Endodermal cell (in vitro differentiated cells): ENCODE measurements at places on chromosomes 1 and 21.

DNA sequence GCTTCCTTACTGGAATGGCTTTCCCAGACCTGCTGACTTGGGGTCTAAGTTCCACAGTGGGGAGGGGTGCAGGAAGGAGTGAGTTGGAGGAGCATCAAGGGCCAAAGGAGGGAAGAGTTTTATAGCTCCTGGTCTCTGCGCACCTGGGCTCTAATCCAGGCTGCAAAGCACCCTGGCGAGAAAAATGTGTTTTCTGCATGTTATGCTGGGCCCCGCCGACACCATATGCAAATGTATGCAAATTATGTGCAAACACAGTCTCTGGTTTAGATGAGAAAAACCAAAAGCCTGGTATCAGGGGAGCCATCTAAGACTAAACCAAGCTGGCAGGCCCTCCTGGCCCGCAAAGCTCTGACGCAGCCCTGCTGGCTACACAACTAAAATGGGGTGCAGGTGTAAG, 95.0 kb downstream of the VWA5B1 start:
- peak; percentile 65 for DNase-seq

- peak; percentile 90 for DNase-seq
These were observed 534 bp downstream of the SLC6A9 start for GRCh38 chr1:44030605-44031251.

DNA sequence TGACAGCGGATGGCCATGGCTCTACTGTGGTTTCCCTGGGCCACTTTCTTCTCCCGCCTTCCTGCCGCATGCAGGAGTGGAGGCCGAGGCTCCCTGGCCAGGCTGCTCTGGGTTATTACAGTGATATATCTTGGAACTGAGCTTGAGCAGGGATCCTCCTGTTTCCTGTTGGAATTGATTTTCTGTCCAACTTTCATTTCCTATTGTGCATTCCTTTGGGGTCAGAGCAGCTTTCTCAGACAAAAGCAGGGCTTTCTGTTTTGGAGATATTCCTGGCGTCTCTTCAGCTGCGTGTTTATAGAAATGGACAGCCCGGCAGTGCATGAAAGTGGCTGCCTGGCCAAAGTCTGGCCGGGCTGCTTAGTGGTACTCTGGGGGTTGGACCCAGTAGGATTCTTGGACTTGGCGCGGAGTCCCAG, 146.4 kb downstream of the KIF26B start:
- no peak for DNase-seq

DNA sequence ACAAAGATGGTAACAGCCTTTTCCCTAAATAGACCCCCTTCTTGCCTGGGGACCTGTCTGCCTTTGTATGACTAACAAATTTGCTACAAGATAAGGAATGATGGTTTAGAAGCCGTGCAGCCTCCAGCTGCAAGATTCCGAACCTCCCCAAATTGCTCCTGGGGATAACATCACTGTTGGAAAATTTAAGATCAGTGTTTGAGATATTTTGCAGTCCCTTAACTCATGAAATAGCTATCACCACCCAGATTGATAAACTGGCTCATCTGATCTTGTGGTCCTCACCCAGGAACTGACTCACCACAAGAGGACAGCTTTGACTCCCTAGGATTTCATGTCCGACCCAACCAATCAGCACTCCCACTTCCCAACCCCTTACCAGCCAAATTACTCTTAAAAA, 254.7 kb downstream of the USH2A start:
- no peak for DNase-seq

DNA sequence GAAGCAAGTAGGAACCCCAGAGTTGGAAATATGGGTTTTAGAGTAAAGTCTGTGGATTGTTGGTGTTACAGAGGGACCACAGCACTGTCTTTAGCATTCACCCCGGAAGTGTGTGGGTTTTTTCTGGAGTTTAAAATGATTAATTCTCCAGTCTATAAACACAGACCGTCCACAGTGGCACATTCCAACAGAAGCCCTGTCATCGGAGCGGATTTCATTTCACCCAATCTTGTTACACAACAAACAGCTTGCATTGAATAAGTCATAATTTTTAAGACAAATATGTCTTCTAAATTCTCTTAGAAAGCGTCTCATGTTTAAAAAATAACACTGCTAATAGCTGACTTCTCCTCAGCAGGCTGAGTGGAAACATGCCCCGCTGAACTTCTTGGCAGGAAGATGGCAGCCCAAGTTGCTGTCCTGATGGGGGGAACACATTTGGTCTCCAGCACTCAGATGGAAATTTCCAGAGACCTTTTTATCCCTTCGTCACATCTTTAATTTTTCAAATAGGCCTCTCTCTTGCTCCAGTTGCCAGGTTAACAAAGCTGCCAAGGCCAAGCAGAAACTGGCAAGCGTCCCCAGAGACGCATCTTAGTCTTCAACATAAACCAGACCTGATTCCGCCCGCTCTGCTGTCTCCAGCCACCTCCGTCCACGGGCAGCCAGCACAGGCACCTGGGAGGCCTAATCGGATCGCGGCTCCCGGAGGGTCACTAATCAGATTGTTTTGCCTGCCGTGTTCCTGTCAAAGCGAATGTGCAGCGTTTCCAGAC, 28.8 kb upstream of the SLC19A1 start:
- DNase-seq, result no peak

GRCh38 chr1:149885339-149886120, 13.8 kb upstream of the BOLA1 start:
- DNase-seq, result peak; percentile 88

GRCh38 chr1:62826901-62827300, 43.0 kb downstream of the ATG4C start:
- DNase-seq, result no peak

GRCh38 chr1:210236840-210237409, 4.3 kb downstream of the SERTAD4 start:
- peak; percentile 62 for DNase-seq

DNA sequence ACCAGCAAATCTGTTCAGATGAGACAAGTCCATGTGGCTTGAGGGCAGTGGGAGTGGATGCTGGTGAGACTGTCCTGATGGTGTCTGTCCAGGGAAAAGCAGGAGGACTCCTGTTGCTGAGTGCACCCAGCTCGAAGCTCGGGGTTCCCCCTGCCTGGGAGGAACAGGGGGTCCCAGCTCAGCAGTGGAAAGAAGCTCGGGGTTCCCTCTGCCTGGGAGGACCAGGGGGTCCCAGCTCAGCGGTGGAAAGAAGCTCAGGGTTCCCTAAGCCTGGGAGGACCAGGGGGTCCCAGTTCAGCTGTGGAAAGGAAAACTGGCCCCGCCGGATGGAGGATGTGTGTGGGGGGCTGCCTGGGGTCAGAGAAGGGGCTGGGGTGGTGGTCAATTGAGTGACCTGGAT, 39.1 kb downstream of the CRYAA start:
- peak; percentile 29 for DNase-seq

DNA sequence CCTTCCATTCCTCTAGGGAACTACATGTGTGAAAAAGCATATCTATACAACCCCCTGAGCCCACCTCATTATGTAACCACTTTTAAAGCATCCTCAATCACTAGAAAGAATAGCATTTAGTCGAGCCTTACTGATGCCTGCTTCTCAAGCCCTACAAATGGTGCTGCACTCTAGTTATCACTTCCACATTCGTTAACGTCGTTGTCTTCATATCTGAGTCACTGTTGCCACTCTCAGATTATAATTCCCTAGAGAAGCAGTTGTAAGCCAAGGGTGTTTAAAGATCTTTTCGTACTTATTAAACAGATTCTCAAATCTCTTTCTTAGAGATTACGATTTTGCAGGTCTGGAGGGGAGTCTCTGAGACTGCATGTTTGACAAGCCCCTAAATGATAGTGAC, 16.5 kb downstream of the ATP1B1 start:
- no peak for DNase-seq

- DNase-seq, result no peak
These were observed 34.5 kb upstream of the GPR37L1 start for GRCh38 chr1:202088206-202088605.

DNA sequence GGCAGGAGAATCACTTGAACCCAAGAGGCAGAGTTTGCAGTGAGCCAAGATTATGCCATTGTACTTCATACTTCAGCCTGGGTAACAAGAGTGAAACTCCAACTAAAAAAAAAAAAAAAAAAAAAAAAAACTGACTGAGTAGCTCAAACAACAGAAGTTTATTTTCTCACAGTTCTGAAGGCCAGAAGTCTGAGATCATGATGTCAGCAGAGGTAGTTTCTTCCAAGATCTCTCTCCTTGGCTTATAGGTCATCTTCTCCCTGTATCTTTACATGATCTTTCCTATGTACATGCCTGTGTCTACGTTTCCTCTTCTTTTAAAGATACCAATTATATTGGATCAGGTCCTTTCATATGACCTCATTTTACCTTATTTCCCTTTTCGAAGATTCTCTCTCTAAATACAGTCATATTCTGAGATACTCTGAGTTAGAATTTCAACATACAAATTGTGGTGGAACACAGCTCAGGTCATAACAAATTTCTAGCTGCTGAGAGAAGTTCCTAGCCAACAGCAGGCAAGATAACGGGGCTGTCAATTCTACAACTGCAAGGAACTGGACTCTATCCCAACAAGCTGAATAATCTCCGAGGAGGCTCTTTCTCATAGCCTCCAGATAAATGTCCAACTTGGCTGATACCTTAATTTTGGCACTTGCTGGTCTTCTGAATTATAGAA, 187.7 kb upstream of the ADAMTS5 start:
- no peak for DNase-seq

GRCh38 chr1:184389446-184389845, 2.6 kb downstream of the C1orf21 start:
- no peak for DNase-seq

- DNase-seq, result no peak
These were observed 83.0 kb upstream of the ATF3 start for GRCh38 chr1:212525479-212526110.

DNA sequence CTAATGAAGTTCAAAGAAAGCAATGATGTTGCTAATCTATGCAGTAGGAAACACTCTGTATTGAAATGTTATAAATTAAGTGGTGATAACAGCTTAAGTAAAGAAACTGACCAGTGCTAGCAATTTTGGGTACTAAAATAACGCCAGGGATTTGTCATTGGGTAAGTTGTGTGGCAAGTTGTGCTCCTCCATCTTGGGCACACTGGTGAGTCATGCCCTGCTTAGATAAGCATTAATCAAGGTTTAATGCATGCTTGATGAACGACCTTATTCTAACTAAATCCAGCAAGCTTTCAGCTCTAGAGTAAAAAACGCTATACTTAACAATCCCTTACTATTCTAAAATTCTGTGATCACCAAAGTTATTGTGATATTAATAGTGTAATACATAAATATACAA, 25.2 kb downstream of the VAMP4 start:
- no peak for DNase-seq

- no peak for DNase-seq
These were observed 7.6 kb upstream of the RXRG start for GRCh38 chr1:165452336-165453130.

GRCh38 chr1:209010475-209011230, 572.9 kb upstream of the CAMK1G start:
- DNase-seq, result no peak

DNA sequence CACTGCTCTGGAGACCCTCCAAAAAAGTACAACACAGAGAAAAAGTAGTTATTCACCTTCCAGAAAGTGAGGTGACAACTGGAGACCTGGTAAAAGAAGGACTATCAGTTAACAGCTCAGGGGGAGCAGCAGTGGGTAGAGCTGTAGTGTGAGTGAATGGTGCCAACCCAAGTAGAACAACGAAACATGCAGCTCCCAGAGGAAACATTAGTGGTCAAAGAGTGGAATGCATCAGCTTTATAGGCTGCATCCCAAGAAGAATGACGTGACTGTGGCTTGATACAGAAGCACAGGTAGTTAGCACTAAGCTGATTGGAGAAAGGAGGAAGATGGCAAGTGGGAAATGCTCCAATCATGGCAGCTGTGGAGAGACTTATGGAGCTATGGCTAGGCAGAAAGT, 275.7 kb upstream of the CAMK1G start:
- DNase-seq, result no peak

GRCh38 chr1:200962631-200963030, 60.9 kb downstream of the KIF21B start:
- peak; percentile 22 for DNase-seq

DNA sequence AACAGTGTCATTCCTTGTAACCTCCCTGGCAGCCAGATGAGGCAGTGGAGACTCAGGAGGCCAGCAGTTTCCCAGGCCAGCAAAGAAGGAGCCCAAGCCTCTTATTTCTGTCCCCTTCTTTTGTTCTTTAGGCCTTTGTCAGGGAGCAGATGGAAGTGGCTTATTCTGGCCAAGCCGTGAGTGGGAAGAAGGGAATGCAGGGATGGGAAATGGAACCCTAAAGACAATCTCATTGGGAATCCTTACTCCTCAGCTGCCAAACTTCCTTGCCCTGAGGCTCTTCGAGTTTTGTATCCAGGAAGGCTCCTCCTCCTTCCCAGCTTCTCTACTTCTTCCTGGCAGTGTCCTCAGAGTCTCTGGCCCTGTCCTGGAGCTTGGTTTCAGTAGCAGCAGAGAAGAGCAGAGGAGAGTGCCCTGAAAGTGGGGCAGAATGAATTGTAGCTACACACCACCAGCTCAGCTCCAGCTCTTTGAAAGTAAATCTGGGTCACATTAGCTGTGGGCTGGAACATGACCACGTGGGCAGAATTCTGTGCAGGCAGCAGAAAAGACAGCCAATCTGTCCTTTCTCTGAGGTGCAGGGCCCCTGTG, 63.9 kb downstream of the NDUFS5 start:
- peak; percentile 61 for DNase-seq

GRCh38 chr1:230860617-230861384, 7.5 kb downstream of the C1orf198 start:
- DNase-seq, result no peak

GRCh38 chr1:56399326-56399725, 180.0 kb downstream of the PLPP3 start:
- DNase-seq, result no peak

- no peak for DNase-seq
These were observed 15.5 kb downstream of the SLC2A1 start for GRCh38 chr1:42943166-42943565.

- no peak for DNase-seq
These were observed 19.1 kb upstream of the NPHP4 start for GRCh38 chr1:6011161-6011945.
